ENCODE measurements at places on chromosomes 4 and X. TPM values are rescaled to one million over a fixed set of nuclear protein-coding genes. Genes with fewer than 3 reads are reported as not detected.

- H3K27ac ChIP-seq, result no peak overlapping the region
- no peak overlapping the region for H3K4me3 ChIP-seq
- H3K36me3 ChIP-seq, result no peaks in the 10 kb centered on the region
- no peak for DNase-seq
- H3K4me1 ChIP-seq, result no peaks in the 10 kb centered on the region
These were observed 16.0 kb downstream of the ZNF275 start for GRCh38 chrX:153349952-153350351.

- no peaks in the 10 kb centered on the region for H3K27me3 ChIP-seq
- no peak overlapping the region for H3K27ac ChIP-seq
- DNase-seq, result no peak
- H3K4me3 ChIP-seq, result no peak overlapping the region
- H3K4me1 ChIP-seq, result no peaks in the 10 kb centered on the region
- H3K36me3 ChIP-seq, result no peaks in the 10 kb centered on the region
These were observed 2139.0 kb downstream of the ARAP2 start for GRCh38 chr4:34105311-34105710.

DNA sequence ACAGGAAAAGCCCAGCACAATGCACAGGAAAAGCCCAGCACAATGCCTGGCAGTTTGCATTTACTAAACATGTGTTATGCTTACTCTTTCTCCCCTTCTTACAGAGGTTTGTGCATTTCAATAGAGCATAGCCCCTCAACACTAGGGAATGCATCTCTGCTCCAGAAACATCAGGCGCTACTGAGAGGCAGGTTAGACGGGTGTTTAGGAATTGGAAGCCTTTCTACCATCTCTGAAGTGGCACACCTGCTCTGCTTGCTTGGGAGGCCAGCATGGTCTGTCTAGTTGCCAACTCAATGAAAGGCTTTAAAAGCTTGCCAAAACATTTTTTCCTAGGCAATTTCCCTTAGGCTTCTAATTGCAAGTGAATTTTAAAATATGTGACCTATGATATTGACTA, 55.7 kb downstream of the GRID2 start:
- H3K4me3 ChIP-seq, result no peak overlapping the region
- no peak for DNase-seq
- no peaks in the 10 kb centered on the region for H3K4me1 ChIP-seq
- no peaks in the 10 kb centered on the region for H3K27me3 ChIP-seq
- no peaks in the 10 kb centered on the region for H3K36me3 ChIP-seq
- no peak overlapping the region for H3K27ac ChIP-seq

BEND2 gene
- total RNA-seq, result not detected

PDZD4 gene
- 0.30 TPM for total RNA-seq

NKX6-1 gene
- 4.2 TPM for total RNA-seq

SULT1E1 gene
- not detected for total RNA-seq

Measured in HCT116 (cell line).